Stimulated activated CD4-positive, alpha-beta T cell treated with anti-CD3 and anti-CD28 coated beads, Interleukin-1b, Interleukin-23, amount 100 ng/mL, for 1 hour (primary cell): ENCODE measurements at places on chromosomes 16 and 17.

GRCh38 chr17:33628500-33629346 is 335.6 kb upstream of the ASIC2 start:
- DNase-seq: no peak

GRCh38 chr17:17682293-17682736 is 1.1 kb downstream of the RAI1 start:
- peak; percentile 17 for DNase-seq

- no peak for DNase-seq
Measured at GRCh38 chr17:30570191-30570590, 93.0 kb downstream of the GOSR1 start.

- DNase-seq: no peak
Measured at GRCh38 chr16:54290833-54291655, 4.5 kb upstream of the IRX3 start.

DNA sequence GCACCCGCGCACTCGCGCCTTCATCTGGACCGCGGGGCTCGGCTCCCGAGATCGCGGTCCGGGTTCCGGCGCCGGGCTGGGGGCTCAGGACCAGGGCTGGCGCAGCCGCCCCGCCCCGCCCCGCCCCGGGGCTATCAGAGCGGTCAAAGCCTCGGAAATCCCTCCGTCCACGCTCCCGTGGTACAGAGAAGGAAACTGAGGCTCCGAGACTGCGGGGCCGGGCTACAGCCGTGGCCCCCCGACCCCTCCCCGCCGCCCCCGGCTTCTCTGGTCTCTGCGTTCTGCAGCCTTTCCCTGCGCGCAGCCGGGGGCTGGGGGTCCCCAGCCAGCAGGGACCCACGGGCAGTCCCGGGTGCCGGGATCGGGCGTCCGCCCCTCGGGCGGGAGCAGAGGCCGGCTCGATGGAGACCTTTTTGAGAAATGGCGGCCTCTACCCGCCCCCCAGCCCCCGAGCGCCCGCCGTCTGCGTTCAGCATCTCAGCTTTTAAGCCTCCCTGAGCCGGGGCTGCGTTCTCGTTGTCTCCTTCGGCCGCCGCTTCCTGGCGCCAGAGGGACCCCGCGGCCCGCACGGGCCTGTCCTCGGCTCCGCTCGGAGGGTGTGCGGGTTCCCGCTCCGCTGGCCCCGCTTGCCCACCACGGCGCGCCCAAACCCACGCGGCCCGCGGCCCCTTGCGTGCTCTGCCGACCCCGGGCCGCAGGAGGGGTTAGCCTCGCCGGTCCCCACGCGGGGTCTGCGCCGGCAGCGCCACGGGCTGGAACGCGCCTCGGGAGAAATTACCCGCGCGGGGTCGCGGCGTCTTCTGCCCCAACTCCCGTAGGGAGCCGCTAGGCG is 1.5 kb upstream of the NPTX1 start:
- no peak for DNase-seq

DNA sequence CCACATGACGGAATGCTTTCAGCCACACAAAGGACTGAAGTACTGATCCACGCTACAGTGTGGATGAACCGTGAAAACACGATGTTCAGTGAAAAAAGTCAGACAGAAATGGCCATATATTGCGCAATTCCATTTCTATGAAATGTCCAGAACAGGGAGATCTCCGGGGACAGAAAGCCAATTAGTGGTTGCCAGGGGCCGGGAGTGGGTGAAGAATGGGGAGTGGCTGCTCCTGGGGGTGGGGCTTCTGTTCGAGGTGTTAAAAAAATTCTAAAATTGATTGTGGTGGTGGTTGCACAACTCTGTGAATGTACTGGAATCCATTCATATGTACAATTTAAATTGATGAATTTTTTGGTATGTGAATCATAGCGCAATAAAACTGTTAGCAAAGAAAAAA is 154.8 kb upstream of the HSBP1 start:
- no peak for DNase-seq

GRCh38 chr16:52212841-52213240 is 334.1 kb downstream of the TOX3 start:
- DNase-seq: no peak

- DNase-seq: no peak
Measured at GRCh38 chr16:53018834-53019416, 33.8 kb downstream of the CHD9NB start.

DNA sequence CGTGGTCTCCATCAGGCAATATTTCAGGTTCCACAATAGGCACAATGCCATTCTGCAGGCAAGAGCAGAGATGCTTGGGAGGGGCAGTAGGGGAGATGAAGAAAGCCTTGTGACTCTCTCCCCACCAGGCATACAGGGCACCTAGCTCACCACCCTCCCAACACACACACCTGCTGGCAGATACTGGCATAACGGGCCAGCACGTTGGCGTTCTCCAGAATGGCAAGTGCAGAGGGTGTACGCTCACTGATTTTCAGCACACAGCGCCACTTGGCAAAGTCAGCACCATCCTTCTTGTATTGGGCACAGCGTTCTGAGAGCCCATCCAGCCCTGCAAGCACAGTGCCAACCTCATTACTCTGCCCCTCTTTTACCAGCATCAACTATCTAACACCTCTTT is 2.2 kb downstream of the ALDOC start:
- no peak for DNase-seq

- DNase-seq: no peak
Measured at GRCh38 chr17:37759014-37759637, 14.3 kb upstream of the HNF1B start.
